ACHN (cell line): ENCODE measurements at places on chromosomes 11 and 22.
A peak's percentile ranks its signal among the peaks of the same experiment; 100 is the strongest.

DNA sequence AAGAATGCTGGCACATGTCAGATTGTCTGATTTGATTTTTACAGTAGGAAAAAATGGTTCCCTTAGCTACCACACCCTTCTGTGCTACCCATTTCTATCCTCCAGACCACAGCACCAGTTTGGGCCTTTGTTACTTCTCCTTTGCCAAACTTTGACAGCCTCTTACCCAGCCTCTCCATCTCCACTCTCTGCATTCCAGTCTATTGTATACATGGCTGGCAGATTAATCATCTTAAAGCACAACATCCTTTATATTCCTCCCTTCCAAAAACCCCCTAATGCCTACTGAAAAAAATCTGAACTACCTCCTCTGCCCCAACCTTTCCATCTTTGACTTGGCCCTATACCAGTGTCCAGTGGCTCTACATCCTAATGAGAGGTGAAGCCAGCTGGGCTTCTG lies 10.8 kb upstream of the PANX1 start:
- DNase-seq = no peak

GRCh38 chr11:95688015-95688414 lies 101.6 kb downstream of the FAM76B start:
- DNase-seq = no peak

DNA sequence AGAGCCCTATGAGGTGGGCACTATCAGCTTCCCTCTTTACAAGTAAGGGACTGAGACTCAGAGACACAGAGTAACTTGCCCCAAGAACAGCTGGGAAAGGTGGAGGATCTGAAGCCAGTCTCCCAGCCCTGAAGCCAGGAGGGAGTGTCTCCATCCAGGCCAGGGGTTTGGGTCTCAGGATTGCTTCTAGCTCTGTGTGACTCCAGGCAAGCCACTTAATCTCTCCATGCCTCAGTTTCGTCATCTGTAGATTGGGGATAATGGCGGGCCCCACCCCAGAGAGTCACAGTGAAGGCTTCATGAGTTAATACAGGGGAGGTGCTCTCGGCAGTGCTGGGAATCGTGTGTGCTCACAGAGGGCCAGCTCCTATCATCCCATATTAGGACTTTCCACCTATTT lies 10.5 kb downstream of the MAP4K2 start:
- DNase-seq = no peak

- DNase-seq = no peak
These were observed 25.7 kb downstream of the TEF start for GRCh38 chr22:41407433-41407832.

DNA sequence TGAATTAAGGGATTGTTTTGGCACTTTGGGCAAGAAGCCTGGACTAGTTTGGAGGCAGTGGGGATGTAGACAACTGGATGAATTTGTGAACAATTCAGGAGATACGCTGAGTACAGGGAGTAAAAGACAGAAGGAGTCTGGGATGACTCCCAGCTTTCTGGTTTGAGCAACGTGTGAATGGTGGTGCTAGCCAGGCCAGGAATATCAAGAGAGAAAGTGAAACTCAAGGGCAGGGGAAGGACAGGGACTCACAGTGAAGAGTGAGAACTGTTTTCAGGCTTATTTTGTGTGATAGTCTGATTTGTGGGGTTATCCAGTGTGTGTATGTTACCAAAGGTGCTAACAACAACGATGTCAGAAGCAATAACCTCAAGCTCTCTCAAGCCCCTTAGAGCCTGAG lies 15.9 kb downstream of the CHRM1 start:
- peak; percentile 11 for DNase-seq

- no peak for DNase-seq
These were observed 167.6 kb upstream of the MTMR2 start for GRCh38 chr11:96091476-96091875.

- no peak for DNase-seq
These were observed 45.0 kb downstream of the LARGE2 start for GRCh38 chr11:45967506-45967905.

DNA sequence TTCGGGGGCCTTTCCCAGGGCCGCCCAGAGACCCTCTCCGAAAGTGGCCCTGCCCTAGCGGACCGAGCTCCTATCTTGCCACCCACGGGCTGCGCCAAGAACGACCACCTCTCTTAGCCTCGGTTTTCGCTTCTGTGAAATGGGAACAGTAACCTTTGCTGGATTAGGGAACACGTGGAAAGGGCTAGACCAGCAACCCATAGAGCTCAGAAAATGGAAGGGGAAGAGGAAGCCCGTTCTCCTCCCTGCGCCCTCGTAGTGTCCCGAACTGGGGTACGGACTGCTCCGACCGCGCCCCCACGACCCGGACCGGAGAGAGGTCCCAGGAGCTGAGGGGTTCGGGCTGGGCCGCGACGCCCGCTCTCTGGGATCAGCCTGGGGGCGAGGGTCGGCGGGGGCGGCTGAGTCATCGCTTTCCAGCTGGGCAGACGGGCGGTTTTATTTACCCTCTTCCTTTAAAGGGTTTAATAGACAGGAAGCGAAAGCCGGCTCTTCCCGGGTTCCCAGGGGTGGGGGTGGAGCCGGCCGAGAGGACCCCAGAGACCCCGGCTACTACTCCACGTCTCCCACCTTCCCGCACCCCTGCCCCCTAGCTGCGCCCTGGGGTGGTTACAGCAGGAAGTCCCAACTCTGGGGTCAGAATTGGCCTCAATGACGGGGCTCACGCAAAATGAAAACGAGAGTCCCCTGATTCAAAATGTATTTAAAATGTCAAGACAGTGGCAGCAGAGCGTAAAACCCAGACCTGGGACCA lies 907 bp upstream of the PHLDA2 start:
- peak; percentile 49 for DNase-seq

DNA sequence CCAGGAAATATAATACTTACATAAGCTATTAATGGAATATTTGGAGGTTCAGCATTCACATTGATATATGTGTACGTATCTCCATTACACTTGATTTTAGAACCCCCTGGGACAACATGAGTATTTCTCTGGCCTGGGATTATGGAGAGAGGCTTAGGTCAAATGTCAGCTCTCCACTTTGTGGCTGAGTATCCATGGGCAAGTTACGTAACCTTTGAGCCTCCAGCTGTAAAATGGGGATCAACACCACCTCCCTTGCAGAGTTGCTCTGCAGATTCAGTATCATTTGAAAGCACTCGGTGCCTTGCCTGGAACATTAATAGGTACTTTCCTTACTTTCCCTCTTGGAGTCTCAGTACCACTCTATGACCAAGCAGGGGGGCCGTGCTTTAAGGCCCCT lies 33.2 kb downstream of the C22orf31 start:
- no peak for DNase-seq

DNA sequence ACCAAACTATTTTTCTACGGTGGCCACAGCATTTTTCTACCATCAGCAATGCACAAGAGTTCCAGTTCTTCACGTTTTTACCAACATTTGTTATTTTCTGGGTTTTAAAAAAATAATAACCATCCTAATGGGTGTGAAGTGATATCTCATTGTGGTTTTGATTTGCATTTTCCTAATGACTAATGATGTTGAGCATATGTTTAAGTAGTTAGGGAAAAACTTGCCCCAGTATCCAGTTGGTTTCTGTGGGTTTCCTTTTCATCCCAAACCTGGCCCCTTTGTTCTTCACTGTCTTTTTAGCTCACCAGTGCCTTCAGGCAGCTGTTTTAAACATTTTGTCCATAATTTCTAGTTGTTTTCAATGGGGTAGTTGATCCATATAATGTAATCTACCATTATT lies 14.7 kb upstream of the PTS start:
- no peak for DNase-seq

DNA sequence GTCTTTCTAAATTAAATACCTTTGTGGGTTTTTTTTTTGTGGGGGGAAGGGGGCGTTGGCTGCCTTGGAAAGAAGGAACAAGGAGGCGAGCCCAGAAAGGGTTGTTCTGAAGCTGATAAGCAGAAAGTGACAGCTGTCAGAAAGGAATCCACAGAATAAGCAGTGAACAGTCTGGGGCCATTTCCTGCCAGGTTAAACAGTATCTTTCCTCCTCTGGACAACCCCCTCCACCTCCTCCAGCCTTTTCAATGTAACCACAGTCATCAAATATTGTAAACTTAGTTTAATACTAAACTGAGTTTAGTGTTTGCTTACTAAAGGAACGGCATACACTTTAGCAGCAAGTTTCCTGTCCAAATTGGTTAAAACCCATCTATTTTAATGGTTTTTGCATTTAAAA lies 271.2 kb upstream of the SYN3 start:
- peak; percentile 66 for DNase-seq

GRCh38 chr22:30574997-30575671 lies 669 bp upstream of the GAL3ST1 start:
- DNase-seq = peak; percentile 77

GRCh38 chr11:86952221-86952875 lies 2.8 kb downstream of the FZD4 start:
- no peak for DNase-seq

DNA sequence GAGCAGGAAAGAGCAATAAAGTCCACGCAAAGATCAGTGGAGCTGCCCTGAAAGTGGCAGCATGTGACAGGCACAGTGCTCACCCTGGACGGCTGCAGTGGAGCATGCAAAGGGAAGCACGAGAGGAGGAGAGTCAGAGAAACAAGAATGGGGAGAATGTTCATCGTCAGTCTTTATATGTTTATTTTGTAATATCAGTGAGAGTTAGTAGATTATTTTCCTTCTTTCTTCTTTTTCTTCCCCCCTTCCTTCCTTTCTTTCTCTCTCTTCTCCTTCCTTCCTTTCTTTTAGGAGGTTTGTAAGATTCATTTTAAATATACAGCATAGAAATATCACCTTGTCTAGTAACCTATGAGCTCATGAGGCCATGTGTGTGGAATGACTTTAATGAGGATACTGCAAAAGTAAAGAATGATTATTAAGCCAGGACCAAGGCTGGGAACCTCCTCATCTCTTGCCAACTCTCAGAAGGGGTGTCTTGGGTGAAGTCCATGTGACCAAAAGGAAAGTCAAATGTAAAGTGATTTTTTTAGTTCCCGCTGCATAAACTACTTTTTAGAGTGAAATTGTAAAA lies 321.1 kb downstream of the AASDHPPT start:
- DNase-seq = peak; percentile 71

- DNase-seq = no peak
These were observed 58.8 kb downstream of the ARHGAP8 start for GRCh38 chr22:44811141-44811540.

DNA sequence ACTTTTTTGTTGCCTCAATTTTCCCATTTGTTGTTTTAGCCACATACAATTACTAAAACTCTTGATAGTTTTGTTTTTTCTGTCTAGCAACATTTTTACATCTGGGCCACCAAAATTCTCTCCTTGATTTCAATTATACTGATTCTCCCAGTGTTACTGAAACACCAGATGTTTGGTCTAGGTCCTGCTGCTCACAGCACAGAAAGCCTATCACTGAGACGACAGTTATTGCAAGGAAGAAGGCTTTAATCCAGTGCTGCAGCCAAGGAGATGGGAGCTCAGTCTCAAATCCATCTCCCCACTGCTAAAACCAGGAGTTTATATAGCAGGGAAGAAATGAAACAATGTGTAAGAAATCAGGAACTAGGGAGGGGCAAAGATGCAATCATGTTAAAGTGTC lies 837.7 kb upstream of the CNTN5 start:
- DNase-seq = no peak

- DNase-seq = no peak
These were observed 177.5 kb upstream of the TMEM45B start for GRCh38 chr11:129637983-129638776.

GRCh38 chr11:128574576-128575011 lies 12.8 kb downstream of the ETS1 start:
- no peak for DNase-seq

DNA sequence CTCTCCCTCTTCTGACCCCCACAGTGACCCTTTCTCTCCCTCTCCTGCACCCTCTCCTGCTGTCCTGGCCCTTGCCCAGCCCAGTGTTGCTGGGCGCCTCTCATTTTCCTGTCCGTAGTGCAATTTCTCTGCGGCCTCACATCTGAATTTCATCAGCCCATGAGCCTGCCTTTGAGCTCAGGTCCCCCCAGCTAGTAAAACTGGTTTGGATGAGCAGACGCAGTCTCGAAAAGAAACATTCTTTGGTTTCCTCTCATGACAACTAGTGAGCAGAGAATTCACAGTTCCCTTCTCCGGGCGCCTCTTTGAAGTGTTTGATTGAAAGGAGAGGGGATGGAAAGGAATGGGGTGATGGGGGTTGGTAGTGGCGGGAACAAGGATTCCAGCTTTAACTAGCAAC lies 126.0 kb upstream of the CADM1 start:
- DNase-seq = no peak

DNA sequence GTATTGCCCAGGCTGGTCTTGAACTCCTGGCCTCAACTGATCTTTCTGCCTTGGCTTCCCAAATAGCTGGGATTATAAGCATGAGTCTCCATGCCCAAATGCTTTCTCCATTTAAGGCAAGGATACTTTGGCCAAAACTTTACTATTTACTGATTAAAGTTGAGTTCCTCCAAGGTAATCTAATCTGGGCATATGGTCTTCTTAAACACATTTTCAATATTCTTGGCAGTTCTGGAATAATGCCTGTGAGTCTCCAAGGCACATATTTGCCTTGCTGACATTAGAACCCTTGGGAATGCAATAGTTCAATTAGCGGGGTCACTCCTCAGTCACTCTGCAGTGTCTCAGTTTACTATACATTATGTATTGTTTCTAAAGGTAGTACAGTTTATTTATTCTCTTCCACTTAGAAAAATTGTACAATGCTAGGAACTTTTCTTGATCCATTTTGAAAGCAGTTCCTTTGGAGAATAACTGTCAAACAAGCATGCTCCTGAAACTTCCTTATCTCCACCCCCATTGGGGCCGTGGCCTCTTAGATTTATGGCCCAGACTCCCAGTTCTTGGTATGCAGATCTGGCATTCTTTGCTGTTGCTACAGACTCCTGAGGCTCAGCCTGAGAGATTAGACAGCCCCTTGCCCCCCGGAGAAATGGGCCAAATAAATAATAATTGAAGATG lies 13.1 kb upstream of the RAB38 start:
- no peak for DNase-seq

- DNase-seq = no peak
These were observed 4.1 kb downstream of the C11orf21 start for GRCh38 chr11:2297623-2298030.

DNA sequence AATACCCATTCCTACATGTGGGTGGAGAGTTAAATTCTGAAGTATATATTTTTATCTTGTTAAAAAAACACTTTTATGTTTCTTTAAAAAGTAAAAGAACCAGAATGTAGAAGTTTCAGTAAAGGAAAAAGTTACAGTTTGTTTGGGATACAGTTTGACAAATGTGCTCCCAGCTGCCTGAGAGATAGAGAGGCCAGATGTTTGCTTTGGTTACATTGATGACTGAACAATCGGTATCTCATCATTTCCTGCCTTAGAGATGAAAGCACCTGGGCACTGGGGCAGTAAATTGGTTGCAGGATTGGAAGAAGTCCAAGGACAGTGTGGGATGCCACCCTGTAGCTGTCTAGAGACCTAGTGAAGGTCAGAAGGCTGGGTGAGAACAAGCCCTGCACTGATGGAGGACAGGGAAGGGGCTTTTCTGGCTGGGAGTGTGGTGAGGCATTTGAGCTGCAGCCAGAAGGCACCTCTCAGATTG lies 16.6 kb downstream of the MED15 start:
- DNase-seq = peak; percentile 15
